ENCODE measurements at places on chromosomes 7 and 10.

DNA sequence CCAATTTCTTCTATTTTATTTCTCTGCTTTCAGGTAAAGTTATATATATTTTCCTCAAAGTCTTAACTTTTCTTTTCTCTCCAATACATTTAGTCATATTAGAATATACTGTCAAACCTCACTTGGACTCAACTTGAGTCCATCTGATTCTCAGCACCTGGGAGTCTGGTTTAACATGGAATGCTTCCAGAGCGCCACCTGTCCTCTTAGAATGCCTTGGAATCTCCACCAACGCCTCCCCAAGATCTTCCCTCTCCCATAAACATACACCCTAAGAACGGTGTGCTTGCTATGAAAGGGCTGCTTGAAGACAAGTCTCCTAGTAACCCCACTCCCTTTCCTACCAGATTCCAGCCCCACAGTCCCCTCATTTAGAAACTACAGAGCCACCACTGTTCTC, 229.1 kb upstream of the MKLN1 start:
- DNase-seq: no peak

GRCh38 chr7:21076574-21076973, 289.9 kb upstream of the SP8 start:
- DNase-seq: no peak

- no peak for DNase-seq
Observed at GRCh38 chr7:155000795-155001194, 2.1 kb downstream of the PAXIP1 start.

DNA sequence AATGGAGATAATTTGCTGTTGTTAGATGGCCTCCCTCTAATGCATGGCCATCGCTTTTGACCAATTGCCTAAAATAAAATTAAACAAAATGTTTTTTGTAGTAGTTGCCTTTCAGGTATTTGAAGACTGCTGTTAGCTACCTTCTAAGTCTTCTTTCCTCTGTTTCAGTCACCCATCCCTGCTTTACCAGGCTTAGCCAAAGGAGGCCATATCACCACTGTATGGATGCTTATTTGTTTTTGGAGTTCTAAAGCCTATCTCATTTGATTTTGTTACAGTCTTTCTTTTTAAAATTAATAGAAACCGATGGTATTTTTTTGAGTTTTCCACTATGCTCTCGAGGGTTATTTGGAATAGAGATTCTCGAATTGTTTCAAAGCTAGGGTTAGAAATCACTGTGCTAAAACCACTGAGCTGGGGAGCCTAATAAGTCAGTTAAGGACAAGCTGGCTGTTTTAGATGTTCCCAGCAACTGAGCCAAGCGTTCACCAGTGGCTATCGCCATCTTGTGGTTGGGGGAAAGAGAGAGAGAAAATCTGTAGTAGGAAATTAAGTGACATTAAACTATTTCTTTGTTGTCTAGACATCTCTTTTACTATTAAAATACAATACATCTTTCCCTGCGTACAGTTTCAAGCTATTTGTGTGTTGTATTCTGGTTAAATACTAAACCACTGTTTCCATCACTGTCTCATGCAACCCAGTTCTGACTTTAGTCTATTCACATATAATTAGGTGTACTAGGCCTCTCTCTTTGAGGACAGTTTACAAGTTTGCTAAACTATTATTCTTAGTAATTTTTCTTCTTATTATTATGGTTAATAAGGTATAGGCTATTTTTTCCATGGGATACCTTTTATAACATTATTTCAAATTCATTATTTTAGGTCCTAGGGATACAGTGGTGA, 52.2 kb downstream of the GPR158 start:
- DNase-seq: no peak

DNA sequence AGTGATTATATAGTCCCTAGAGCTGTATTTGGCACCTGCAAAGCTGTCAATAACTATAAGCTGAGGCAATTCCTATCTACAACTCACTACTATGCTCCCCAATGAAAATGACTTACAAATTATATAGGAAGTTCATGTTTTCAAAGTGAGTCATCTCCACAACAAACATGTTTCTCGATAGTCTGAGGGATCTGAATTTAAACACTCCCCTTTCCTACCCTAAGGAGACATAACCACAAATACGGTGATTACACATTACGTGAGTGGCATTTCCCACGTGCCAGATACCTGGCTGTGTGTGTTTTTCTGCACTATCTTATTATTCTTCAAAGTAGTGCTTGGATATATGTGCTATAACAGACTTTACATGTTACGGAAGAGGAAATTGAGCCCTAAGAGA, 122.5 kb upstream of the C1QL3 start:
- no peak for DNase-seq

DNA sequence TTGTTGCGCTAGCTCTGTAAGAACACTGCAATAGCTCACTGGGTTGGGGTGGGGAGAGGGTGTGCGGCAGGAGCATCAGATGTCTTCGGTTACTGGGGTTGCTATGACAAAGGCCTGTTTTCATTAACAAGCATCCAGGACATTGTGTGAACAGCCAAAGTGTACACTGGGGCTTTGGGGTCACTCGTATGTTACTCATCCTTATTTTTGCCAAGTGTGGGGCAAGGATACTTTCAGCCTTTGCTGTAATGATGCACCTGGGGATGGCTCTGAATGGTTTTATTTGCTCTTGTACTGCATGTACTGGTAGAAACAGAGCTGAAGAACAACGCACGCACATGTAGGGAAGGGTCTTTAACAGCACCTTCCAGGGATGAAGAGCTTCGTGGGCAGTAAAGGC, 73.0 kb upstream of the AFAP1L2 start:
- no peak for DNase-seq
